Mucosa of gallbladder (tissue), 1 donor: ENCODE measurements at places on chromosomes 16 and 17.

DNA sequence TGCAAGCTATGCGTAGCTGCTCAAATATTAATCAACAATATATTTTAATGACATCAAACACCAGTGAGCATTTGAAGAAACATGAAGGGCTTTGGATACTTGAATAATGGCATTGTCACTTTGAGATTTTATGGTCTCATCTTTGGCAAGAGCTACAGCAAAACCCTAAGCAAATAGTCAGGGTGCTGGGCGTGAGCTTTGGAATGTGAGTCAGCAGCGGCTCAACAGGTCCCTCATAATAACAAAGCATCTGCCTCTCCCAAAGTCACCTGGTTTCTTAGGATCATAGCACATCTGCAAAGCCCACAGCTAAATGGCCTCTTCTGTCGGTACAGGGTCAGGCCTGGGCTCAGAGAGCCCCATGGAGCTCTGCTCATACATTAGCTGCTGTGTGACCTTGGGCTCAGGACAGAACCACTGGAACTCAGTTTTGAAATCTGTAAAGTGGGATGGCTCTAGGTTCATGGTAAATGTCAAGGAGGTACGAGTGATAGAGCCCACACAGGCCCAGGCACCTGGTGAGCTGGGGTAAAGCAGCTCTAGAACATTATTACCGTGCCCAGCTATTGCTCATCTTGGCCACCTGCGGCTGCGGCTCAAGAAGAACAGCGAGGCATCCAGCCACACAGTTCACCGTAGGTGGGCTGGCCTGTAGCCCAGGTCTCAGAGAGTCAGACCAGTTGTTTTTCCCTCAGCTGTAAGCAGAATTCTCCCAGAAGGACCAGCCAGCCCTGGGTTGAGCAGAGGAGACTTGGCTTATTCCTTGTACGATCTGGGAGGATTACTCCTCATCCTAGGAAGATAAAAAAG lies 544.5 kb upstream of the CDH11 start:
- DNase-seq, result no peak

DNA sequence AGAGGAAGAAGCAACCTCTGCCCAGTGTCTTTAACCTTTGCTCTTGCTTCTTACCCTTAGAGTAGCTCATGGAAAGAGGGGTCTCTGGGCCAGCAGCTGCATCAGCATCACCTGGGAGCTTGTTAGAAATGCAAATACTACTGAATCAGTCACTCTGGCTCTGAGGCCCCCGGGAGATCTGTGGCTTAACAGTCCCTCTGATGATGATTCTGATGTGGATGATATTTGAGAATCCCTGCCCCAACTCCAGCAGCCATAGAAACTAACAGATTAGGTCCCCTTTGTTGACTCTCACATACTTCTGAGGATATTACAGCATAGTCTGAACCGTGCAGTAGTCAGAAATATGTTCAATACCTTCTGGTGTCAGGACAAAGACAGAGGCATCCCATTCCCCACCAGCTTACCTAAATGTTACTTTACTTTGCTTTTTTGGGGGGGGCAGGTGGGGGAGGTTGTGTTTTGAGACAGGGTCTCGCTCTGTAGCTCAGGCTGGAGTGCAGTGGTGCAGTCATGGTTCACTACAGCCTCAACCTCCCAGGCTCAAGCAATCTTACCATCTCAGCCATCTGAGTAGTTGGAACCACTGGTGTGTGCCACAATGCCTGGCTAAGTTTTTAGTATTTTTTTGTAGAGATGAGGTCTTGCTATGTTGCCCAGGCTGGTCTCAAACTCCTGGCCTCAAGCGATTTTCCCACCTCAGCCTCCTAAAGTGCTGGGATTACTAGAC lies 220.1 kb downstream of the CCDC182 start:
- no peak for DNase-seq

GRCh38 chr16:76729525-76729924 lies 452.3 kb downstream of the CNTNAP4 start:
- DNase-seq, result no peak

DNA sequence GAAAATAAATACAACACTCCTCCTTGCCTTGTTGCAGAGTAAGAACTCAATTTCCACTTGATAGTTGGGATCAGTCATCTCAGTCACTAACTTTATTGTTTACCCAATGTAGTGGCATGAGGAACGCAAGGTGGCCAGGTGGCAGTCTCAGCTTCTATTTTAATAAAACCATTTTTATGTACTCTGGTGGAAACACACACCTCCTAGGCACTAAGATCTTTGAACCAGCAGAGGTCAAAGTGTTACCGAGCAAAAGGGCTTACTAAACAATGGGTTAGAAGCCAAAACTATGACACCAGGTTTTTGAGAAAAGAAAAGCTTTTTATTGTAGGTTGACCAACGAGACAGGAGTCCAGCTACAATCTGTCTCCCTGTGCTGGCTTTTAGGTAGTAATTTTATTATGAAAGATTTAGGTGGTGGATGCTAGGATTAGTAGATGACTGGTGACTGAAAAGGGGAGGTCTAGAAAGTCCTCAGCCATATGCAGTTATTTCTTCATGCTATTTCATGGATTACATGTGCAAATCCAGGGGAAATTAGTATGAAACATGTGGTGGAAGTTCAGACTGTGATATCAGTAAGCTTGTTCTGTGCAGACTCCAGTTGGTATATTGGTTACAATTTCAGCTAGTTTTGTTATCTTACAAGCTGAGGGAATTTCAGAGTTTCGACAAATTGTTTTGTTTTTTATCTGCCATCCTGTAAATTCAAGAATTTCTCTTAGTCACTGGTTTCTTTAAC lies 122.3 kb downstream of the PCTP start:
- no peak for DNase-seq

DNA sequence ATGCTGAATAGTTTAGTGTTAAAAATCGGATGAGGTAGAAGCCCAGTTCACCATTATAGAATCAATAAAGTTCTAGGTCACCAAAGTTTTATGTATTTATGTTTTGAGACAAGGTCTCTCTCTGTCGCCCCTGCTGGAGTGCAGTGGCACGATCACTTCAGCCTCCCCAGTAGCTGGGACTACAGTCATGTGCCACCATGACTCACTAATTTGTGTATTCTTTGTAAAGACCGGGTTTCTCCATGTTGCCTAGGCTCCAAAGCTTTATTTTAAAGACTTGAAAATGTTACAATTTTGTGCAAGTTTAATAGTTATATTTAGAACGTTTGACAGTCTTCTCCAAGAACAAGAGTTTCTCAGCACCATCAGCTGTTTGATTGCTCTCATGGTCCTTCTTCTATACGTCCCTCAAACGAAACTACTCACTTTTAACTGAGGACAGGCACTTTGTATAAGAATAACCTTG lies 32.1 kb downstream of the NDE1 start:
- DNase-seq, result no peak

DNA sequence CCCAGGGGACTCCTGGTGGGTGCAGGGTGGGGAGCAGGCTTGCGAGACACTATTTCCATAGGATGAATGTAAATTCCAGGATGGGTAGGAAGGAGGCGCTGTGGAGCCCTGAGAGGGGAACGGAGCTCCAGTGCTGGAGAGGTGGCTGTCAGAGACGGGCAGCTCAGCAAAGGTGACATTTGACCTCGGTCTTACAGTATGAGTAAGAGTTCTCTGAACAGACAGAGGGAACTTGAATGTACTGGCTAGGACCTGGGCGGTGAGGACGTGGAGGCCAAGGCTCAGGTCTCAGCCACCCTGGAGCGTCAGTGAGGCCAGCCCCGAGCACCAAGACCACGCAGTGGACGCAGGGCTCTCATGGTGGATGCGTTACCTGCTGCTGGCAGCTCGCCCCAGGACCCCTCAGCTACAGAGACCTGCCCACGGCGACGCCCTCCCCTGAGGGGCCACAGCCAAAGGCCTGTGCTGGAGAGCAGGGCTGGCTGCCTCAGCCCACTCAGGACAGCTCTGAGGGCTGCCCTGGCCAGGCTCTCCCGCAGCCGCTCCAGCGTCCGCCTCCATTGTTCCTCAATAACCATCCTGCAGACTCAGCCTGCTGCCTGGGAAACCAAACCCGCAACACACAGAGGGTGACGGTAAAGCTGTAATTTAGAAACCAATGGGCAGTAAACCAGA lies 65.9 kb upstream of the TNRC6C start:
- DNase-seq, result no peak
